ENCODE measurements at places on chromosomes 11 and 22.

- ATAC-seq = no peak
These were observed 48.3 kb downstream of the RPUSD4 start for GRCh38 chr11:126163074-126163700.

- ATAC-seq = no peak
These were observed 24.9 kb downstream of the CD44 start for GRCh38 chr11:35163702-35164496.

- ATAC-seq = no peak
These were observed 492.9 kb upstream of the KIRREL3 start for GRCh38 chr11:127493330-127494022.

GRCh38 chr11:30131535-30131934 lies 99.3 kb upstream of the FSHB start:
- ATAC-seq = no peak

GRCh38 chr11:32796425-32796824 lies 2.0 kb upstream of the CCDC73 start:
- ATAC-seq = no peak
